Stimulated activated CD4-positive, alpha-beta T cell treated with anti-CD3 and anti-CD28 coated beads, TNF-alpha, amount 100 ng/mL, for 48 hours (primary cell): ENCODE measurements at places on chromosomes 11 and 22.

- no peak for DNase-seq
Measured at GRCh38 chr22:31533374-31533773, 37.0 kb downstream of the SFI1 start.

GRCh38 chr22:27846910-27847309, 45.4 kb upstream of the MN1 start:
- DNase-seq = no peak

GRCh38 chr11:19168090-19168489, 33.7 kb downstream of the CSRP3 start:
- DNase-seq = no peak

- DNase-seq = no peak
Measured at GRCh38 chr11:60890696-60891095, 15.7 kb downstream of the PRPF19 start.

DNA sequence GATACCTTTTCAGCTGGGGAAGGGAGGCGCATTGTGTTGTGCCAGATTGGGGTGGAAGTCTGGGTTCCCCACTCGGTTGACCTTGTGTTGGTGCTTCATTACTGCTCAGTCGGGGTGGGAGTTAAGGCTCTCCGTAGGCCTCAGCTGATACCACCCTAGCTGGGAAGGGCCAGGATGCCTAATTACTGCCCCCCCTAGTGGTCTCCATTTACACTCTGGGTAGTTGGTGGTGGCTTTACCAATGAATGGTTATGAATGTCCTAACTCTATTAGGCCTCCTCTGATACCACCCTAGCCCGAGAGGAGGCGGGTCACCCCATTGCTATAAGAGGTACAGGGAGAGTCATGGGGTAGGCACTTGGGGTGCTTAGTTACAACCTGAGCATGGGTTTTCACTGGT, 27.5 kb upstream of the HIKESHI start:
- no peak for DNase-seq

- DNase-seq = no peak
Measured at GRCh38 chr11:68127714-68128681, 6.8 kb upstream of the CHKA start.

DNA sequence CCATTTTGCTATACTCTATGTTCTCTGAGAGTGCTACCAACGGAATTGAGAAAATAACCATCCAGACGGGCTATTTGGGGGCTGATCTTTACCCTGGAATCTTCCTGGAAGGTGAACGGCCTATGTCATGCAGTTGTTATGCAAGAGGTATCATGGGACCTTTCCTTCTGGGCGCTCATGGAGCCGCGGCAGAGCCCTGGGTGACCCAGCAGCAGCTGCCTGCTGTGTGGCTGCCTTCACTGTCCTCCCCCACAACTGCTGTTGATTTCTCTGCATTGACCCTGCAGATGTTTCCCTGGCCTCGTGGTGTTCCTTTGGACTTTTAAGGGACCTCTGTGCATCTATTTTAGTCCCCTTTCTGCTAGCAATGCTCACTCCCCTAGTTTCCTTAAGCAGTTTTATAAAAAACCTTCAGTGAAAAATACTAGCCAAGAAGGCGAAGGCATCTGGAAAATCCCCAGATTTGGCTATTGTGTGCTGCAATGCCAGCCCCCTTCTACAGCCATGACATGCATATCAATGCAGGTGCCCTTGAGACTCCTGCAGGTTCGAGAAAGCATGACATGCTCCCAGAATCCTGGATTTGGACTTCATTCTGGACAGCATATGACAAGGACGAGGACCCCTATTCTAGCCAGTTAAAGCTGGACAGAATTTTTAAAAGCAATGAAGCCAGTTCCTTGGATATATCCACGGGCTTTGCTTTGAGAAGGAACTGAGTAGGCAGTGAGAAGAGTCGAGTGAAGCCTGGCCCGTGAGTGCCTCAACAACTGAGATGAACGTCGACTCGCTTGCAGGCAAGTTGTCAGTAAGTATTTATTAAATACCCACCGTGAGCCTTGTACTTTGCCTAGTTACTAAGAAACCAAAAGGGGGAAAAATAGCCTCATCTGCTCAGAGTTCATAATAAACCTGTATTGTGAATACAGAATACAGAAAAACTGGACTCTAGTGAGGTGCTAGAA, at the start of gene SLC25A18:
Gene SLC25A18 (plus strand): TSS at position 593 of the 965 bp plus-strand sequence. CDS start 16,447 bp downstream, outside the sequence.
- DNase-seq = no peak

- no peak for DNase-seq
Measured at GRCh38 chr11:71102251-71102995, 150.0 kb downstream of the SHANK2 start.

DNA sequence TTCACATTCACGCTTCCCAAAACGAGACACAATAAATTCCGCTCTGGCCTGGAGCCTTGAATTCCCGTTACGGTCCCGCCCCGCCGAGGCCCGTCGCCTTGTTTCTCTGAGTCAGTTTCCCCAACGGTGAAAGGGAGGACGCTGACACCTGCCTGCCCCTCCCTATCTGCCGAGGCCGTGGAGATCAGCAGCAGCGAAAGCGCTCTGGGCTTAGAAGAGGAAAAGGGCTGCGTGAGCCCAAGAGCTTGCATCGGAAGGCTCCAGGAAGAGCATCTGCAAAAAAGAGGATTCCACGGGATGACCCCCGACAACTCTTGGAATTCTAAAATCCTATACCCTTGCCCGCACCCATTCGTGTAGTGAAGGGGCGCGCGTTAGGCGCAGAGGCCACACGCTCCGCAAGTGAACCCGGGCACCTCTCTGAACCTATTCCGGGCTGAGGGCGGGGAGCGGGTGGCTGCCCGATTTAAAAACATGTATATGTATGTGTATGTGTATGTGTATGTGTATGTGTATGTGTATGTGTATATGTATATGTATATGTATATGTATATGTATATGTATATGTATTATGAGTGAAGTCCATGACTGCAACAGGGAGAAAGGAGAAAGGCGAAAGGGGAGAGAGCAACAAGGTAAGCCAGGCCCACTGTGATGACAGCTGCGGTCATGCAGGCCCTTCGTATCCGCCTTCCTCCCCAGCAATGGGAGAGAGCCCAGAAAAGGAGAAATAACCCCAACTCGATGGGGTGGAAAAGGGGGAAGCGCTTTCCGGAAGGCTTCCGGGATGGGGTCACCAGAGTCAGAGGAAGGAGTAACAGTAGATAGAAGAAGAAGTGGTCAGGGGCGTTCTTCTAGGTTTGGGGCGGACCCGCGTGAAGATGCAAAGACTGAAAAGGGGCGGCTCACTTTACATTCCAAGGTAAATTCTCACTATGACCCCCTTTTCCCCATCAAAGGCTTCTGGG, 948 bp upstream of the MRTFA start:
- DNase-seq = peak; percentile 33

GRCh38 chr11:133038850-133039249, 493.5 kb downstream of the OPCML start:
- DNase-seq = no peak
